ENCODE measurements at places on chromosomes 3 and 15. TPM values are rescaled to one million over a fixed set of nuclear protein-coding genes. Genes with fewer than 3 reads are reported as not detected.

PPP1R14D gene
- polyA plus RNA-seq, result 4.0 TPM

GRCh38 chr3:29263476-29263875, 17.4 kb upstream of the RBMS3 start:
- no peak for DNase-seq

SEMA3G gene
- 28.2 TPM for polyA plus RNA-seq

DNA sequence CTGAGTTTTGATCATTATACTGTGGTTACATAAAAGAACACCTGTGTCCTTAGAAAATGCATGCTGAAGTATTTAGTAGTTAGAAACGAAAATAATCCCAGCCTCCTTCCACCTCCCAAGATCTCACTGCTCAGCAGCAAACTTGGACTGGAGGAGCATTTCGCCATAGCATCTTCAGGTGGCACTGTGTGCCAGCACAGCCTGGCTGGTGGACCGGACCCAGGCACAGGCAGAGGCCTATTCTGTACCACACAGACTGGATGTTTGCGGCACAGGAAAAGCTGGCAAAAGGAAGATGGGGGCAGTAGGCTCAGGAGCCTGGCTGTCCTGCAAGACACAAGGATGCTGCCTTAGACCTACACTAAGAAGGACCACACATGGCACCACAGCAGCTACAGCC, 10.2 kb downstream of the STIMATE start:
- DNase-seq, result no peak

DNA sequence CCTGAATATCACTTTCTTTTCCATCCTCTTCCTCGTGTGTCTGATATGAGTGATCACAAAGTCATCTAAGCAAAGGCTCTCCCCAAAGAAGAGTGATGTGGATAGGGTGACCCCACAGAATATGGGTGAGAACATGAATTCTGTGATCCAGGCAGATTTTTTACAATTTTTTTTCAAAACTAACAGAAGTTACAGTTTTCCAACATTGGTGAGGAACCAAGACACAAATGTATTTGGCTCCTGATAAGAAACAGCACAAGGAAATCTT, 27.0 kb downstream of the ANXA2 start:
- DNase-seq, result no peak

KNG1 gene
- 710 TPM for polyA plus RNA-seq

GRCh38 chr3:149783576-149783975, 8.8 kb downstream of the ANKUB1 start:
- DNase-seq, result no peak

Measured in kidney (tissue), 22 donors.